ENCODE measurements at places on chromosomes 1 and 21.

DNA sequence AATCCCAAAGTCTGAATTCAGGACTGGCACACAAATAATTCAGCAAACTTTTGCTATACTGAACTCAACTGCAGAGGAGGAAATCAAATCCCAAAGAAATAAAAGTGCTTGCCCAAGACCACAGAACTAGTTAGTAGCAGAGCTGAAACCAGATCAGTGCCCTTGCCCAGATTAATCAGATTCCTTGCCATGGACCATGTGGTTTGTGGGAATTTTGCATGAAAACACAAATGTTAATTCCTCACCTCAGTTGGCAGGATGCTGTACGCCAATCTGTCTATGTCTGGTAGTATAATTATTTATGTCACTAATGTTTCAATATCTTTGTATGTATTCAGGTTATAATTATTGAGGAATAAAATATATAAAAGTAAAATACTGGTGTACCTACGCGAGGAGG, 173.8 kb downstream of the DAB1 start:
- DNase-seq: no peak

- DNase-seq: no peak
Measured at GRCh38 chr1:231357831-231358354, 19.8 kb downstream of the SPRTN start.

- DNase-seq: no peak
Measured at GRCh38 chr1:67582625-67583461, 102.2 kb upstream of the GADD45A start.

DNA sequence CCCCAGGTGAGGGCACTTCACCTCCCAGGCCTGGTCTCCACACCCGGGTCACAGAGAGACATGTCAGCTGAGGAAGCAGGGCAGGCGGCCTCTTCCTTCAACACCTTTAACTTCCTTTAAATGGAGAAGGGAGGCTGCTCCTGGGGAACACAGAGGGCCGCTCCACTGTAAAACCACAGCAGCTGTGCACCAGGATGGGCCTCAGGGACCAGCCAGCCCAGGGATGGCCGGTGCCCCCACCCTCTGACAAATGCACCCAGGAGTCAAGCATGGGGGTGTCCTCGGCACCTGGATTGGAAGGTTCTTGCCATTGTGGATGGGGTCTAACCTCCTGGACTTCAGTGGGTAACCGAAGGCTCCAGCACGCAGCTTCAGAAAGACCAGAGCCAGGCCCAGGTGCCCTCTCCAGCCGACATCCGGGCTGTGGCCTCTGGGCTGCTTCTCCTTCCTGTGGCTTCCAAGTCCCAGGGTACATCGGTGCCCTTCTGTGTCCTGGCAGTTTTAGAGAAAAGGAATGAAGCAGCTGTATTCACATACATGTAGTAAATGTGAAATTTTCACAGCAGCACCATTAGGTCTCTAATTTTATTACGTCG, 121.7 kb upstream of the COL6A1 start:
- no peak for DNase-seq

DNA sequence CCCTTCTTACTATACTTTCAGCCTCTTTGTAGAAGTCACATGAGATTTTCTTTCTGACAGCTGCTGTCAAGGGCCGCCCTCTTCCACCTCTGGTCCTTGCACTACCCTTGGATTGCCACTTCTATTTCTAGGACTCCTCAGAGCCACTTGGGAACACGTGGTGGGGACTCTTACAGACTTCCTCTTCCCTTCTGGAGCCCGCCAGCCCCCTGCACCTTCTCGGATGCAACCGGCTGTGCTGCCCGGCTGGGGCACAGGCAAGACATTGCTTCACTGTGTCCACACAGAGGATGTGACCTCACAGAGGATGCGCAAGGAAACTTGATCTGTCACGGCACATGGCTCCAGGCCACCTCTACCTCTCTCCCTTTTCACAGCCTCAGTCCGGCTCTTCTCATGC, 2.4 kb upstream of the IKBKE start:
- DNase-seq: no peak

- no peak for DNase-seq
Measured at GRCh38 chr21:45294509-45295291, 7.0 kb upstream of the POFUT2 start.

- DNase-seq: no peak
Measured at GRCh38 chr1:197081117-197081753, 14.2 kb upstream of the F13B start.

DNA sequence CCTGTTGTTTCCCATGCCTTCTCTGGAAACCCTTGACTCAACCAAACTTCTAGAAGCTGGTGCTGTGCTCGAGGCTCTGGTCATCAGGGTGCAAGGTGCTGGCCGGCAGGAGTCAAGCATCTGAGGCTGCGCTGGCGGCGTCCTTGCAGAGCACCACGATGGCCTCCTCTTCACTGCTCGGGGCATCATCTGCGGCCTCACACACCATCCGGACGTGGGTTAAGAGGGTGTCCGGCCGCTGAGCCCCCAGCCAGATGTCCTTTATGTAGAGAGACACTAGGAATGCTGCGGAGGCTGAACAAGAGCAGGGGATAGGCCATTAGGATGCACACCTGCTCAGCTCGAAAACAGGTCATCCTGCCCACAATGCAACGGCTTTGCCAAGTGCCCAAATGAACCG, 16.2 kb downstream of the MRAP start:
- no peak for DNase-seq

- no peak for DNase-seq
Measured at GRCh38 chr1:110466646-110467280, 15.8 kb downstream of the PROK1 start.

GRCh38 chr1:7207875-7208646, 422.8 kb downstream of the CAMTA1 start:
- no peak for DNase-seq

- DNase-seq: no peak
Measured at GRCh38 chr1:2906085-2906484, 104.6 kb upstream of the TTC34 start.

DNA sequence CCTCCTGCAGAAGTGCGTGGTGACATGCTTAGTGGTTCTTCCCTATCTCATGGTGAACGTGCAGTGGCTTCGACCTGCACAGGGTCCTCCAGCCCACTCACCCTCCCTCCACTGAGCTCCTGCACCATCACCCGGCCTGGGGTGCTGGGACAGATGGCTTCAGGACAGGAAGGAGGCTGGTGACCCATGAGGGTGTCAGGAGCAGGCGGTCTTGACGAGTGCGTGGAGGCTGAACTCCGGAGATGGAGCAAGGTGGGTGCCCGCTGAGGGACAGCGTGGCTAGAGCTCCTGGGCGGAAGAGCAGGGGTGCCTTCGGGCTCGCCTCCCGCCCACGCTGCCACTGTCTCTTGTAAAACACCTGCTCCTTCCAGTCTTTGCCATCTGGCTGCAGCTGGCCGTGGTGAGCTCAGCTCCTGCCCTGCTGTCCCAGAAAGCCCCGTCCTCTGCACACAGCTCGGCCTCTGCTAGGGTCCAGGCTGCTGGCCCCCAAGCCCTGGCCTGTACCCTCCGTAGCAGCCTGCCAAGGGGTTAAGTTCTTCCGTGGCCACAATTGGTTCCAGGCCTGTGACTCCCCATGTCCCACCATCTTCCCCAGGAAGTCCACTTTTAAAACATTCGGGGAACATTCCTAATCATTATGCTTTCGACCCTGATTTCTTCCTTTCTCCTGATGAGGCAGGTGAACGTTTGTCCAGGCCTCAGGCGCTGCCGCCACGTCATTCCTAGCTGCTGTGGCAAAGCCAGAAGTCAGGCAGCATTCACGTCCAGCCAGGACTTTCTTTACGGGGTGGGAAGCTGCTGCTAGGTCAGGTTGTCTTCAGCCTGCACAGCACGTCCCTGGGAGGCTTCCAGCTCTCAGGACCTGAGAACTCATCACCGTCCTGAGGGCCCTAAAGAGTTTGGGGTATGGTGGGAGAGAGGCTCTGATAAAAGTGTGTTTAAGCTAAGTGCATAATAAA, 8.1 kb downstream of the KRTAP10-1 start:
- DNase-seq: no peak

GRCh38 chr1:167756730-167757405, 35.1 kb downstream of the MPZL1 start:
- no peak for DNase-seq

DNA sequence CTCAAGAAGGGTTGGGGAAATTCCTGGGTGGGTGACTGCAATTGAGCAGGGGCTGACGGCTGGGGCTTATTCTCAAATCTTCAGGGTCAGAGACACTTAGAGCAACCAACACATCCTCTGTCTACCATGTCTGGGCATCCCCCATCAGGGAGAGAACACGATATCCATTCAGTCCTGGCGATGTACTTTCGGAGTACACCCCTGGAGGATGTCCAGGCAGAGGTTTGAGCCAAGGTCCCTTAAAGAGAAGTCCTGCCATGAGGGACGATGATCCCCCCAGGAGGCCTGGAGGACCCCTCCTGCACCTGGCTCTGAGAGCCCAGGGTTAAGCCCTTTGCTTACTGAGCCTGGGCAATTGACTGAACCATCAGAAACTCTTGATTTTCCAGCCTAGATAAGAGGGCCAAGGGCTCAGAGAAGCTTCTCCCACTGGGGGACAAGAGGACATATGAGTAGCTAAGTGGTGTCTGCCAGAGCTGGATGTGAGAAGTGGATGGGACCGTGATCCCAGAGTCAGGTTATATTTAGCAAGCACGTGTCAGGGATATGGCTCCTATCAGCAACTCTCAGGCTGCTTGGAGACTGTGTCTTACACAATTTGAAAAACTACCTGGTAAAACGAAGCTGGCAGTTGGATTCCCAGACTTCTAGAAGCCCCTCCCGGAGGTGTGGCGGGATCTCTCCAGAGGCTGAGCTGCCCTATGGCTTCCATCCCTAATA, 253.3 kb upstream of the VAMP3 start:
- no peak for DNase-seq

DNA sequence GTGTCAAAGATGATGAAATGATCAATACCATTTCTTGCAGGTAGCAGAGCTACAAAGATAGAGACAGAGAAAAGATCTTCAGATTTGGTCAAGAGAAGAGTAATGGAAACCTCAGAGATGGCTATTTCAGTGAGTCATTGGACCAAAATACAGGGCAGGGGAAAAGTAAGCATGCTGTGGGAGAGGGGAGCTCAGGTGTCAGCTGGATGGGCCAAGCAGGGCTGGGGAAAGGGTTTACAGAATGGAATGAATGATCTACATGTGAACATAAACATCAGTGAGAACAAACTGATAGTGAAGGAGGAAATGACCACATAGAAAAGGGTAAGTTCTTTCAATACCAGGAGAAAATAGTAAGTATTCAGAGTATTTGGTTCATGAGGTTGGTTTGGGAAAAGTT, 61.4 kb upstream of the CNN3 start:
- DNase-seq: no peak

DNA sequence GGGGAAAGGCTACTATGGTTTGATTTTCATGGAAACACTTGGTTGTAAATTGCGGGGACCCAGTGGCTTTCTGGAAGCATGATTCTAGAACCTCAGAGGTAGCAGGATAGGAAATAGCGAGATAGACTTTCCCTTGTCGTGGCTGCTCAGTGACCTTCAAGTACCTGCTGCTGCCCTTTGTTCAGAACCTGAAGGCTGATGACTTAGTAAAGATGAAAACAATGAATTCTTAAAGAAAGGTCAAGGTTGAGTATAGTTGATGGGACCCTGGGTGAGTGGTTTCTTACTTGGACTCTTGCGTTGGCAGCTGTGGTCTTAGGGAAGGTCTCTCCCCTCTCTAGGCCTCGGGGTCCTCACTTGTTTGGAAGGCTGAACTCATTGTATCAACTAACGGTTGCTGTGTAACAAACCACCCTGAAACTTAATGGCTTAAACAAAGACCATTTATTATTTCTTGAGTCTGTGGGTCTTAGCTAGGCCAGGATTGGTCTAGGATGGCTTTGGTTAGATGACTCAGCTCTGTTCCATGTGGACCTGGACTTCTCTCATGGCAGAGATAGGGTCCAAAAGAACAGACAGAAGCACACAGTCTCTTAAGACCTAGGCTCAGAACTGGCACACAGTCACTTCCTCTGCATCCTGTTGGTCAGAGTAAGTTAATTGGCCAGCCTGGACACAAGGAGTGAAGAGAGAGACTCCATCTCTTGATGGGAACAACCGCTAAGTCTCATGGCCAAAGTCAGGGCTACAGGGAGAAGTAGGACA, 89.2 kb upstream of the SELENON start:
- DNase-seq: no peak

DNA sequence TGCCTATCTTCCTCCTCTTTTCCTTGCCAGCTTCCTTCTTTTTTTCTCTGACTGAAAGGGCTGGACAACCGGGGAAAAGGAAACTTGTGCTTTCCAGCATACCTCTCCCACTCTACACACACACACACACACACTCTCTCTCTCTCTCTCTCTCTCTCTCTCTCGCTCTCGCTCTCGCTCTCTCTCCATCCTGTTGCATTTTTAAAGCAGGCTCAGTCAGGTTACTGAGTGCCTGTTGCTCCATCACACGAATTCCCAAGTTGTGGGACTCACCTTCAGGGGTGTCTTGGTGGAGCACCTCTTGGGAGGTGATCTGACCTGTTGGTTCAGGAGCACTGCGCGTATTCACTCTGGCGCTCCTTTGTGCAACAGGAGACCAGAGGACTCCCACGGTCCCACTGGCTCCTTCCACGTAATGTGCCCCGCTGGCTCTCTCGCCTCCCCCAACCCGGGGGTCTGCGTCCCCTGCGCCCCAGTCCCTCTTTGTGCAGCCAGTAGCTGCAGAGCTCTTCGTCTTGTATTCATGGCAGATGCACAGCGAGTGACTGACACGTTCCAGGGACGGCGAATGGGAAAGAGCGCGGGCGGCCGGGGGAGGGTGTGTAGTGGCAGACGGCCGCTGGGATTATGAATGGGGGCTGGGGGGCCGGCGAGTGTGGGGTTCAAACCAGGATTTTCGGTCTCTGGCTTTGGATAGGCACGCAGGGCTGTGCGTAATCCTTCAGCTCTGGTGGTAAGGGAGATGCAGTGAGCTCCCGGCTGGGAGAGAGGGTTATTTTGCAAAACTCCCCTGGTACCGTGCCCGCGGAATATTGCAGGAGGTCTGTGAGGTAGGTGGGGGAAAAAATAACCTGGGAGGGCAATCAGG, 660 bp upstream of the PDE4B start:
- no peak for DNase-seq

DNA sequence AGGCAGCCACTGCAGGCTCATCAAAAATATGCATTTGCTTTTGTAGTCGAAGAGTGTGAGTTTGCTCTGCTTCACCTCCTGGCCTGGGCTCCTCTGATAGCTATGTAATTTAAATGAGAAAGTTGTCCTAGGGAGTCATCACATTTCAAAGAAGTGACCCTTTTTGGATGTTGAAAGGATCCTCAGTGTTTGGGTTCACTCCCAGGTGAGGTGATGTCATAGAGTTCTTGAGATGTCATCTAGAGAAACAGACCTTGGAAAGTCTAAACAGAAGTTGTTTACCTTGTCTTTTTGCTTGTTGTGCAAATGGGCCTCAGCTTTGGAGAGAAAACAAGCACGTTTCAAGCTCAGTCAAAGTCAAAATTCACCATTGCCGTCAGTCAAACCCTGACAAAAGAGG, 92.0 kb upstream of the BARHL2 start:
- DNase-seq: no peak

- DNase-seq: no peak
Measured at GRCh38 chr1:159949981-159950381, 4.1 kb downstream of the SLAMF9 start.

GRCh38 chr1:19800076-19800804, 524 bp upstream of the TMCO4 start:
- peak; percentile 6 for DNase-seq

GRCh38 chr1:47545912-47546483, 108.2 kb downstream of the FOXD2 start:
- DNase-seq: no peak

GRCh38 chr1:55446351-55446750, 231.2 kb upstream of the USP24 start:
- no peak for DNase-seq

Data from stimulated activated CD4-positive, alpha-beta T cell treated with anti-CD3 and anti-CD28 coated beads, TNF-alpha, amount 100 ng/mL, for 1 hour (primary cell).